Iris pigment epithelial cell (primary cell): ENCODE measurements at places on chromosomes 11 and 22.

DNA sequence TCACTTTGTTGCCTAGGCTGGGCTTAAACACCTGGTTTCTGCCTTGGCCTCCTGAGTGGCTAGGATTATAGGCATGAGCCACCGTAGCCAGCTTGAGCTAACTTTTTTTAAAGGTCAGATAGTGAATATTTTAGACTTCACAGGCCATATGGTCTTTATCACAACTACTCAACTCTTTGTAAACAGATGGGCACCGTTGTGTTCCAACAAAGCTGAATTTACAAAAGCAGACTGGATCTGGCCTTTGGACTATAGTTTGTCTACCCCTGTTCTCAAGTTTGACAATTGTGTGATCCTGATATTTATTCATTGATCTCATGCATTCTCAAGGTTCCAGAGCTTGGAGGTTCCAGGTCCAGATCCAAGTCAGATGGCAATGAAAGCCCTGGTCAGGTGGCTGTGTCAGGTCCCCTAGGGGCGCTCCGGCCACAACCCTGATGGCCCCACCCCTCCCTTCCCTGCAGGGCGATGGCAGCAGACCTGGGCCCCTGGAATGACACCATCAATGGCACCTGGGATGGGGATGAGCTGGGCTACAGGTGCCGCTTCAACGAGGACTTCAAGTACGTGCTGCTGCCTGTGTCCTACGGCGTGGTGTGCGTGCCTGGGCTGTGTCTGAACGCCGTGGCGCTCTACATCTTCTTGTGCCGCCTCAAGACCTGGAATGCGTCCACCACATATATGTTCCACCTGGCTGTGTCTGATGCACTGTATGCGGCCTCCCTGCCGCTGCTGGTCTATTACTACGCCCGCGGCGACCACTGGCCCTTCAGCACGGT, 15.8 kb downstream of the P2RY2 start:
- DNase-seq, result no peak

GRCh38 chr11:10695833-10696232, 2.3 kb upstream of the IRAG1 start:
- no peak for DNase-seq

- no peak for DNase-seq
These were observed 13.7 kb downstream of the PDHX start for GRCh38 chr11:34929794-34930763.

DNA sequence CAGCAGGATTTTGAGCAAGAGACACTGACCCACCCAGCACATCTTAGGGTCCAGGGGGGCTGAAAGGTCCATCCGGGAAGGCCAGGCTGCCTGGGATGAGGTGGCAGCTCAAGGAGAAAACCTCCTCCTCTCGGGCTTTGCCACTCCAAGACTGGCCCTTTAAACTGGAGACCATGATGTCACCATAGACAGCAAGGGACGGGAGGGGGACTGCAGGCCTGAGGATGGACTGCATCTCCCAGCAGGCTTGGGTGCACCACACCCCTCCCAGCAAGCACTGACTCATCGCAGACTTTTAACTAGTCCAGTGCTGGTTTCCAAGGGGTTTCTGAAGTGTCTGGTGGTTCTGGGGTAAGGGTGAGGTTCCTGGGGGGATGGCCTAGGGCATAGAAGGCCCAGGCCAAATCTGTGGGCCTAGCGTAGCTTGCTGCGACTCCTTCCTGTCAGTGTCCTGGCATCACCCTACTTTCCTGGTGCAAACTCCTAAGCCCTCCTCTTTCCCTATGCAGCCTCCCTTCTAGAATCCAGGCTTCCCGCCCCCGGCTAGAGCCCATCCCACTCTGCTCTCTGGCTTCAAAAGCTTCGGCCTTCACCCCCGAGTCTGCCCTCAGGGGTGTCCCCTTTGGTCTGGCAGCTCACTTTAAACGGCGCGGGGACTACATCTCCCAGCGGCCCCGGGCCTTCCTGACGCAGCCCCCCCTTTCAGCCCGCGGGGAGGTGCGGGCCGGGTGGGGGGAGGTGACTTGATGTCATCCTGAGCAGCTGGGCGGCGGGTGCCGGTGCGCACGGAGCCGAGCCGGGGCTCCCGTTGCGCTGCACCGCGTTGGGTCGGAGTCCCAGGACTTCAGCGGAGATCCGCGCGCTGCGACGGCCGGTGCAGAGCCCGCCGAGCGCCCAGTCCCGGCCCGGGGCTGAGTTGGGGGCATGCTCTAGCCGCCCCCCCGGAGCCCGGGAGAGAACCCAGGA, at the start of gene PPP2R5B:
Gene PPP2R5B, plus strand, starts transcription at position 746 of the 966 bp plus-strand sequence. CDS start 1,046 bp downstream, outside the sequence.
- DNase-seq, result peak; percentile 95

DNA sequence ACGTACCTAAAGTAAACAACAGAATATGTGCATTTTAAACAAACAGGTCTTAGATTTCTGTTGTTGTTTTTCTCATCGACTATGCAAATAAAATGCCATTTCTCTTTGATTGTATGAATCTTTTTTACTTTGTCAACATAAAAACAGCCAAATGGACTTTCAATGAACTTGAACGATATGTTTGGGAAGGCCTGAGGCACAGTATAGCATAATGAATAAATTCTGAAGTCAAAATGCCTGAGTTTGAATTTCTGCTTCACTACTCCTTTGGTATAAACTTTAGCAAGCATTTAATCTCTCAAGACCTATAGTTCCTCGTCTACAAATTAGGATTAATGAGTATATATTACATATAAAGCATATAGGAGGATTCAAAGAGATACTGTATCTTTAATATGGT, 1369.9 kb upstream of the TENM4 start:
- DNase-seq, result no peak

DNA sequence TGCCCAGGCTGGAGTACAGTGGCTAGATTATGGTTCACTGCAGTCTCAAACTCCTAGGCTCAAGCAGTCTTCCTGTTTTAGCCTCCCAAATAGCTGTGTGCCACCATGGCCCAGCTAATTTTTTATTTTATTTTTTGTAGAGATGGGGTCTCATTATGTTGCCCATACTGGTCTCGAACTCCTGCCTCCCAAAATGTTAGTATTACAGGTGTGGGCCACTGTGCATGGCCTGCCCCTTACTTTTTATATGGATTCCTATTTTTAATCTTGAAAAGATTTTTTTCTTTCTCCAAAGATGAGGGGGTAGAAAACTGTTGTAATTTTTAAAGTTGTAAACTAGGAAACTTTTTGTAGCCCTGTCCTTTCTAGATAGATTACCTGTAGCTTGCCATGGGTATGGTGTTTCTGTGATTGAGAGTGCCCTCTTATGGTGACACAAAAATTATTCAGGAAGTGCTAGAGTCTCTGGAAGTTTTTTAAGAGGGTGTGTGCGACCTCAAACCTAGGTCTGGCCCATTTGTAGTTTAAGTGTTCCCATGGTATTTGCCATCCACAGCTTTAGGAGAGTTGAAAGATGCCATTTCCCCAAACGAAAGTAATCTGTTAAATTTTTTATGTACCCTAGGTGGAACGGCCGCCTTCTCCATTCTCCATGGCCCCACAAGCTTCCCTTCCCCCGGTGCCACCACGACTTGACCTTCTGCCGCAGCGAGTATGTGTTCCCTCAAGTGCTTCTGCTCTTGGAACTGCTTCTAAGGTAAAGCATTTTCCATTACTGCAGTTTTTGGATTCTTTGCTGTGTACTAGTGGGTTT, 32.4 kb downstream of the MCAM start:
- DNase-seq, result peak; percentile 37

DNA sequence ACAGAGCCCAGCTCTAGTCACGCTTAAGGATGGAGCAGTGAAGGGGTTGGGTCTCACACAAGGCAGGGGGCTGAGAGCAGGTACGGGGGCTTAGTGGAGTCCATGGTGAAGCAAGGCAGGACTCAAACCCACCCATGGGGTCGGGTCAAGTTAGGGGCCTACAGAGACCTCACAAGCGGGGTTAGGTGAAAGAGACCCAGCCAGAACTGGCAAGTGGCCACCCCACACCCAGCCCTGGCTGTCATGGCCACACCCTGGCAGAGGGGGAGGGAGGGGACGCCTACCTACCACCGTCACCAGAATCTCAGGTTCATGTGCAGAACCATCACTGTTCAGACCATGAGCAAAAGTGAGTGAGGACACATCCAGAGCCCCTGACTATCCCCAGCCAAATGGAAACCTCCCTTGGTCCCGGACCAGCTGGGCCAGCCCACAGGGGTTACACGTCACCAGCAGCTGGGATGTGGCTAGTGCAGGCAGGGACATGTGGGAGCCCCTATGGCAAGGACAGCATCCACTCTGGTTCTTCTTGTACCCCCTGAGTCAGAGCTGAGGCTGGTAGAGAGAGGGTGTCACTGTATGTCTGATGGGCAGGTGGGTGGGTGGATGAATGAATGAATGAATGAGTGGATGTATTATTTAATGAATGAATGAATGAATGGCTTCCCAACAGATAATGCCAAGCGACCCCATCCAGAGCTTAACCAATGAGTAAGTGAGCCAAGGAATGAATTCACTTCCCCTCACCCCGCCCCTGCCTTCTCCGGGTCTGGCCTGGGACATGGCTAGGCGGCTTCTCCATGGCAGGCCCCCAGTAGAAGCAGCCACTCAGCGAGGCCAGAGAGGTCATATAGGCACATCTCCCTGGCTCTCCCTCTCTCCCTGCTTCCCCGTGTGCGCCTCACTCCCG, 681.6 kb downstream of the TBC1D22A start:
- DNase-seq, result no peak

- no peak for DNase-seq
These were observed 54.1 kb downstream of the LIF start for GRCh38 chr22:30192427-30192826.

- no peak for DNase-seq
These were observed 33.8 kb downstream of the TECTA start for GRCh38 chr11:121134741-121135312.

GRCh38 chr11:121777056-121777455, 324.3 kb upstream of the SORL1-AS1 start:
- no peak for DNase-seq

DNA sequence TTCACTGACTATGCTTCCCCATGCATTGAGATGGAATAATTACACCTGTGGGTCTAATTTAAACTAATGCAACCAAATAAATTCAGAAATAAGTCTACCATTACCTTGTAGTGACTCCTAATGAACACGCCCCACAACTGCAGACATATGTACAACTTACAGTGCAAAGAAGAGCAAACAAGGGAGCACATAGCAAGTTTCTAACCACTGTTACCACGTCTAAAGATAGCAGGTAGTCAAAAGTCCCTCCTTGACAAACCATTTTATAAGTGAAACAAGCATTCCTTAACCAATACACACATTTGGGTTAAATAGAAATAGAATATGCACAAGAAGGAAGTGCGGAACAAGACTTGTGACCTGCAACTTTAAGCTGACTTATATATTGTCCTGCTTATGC, 20.6 kb downstream of the PHF21A start:
- DNase-seq, result no peak

DNA sequence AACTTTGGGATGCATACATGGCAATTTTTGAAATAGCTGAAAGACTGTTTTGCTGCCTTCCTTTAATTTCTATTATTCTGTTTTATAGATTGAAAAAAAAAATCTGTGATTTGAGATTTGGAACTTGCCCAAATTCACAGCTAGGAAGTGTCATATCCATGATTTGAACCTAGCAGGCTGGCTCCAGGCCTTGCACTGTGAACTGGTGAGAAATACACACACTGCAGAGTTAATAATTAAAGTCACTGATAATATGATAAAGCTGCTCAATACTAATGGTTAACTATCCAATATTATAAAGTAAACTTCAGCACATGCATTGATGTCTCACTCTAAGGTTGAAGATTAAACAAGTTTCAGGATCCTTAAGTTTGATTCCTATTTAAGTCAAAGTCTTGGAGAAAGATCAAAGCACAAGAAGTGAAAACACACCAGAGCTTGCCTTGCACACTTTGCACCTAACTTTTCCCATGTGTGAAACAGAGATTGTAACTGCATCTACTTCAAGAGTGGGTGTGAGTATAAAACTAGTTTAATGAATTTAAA, 150.6 kb upstream of the CCDC179 start:
- DNase-seq, result no peak

- DNase-seq, result no peak
These were observed 3.6 kb downstream of the ALDH3B1 start for GRCh38 chr11:68013611-68014156.

GRCh38 chr11:96508861-96509260, 119.0 kb downstream of the JRKL start:
- DNase-seq, result no peak

GRCh38 chr11:83151274-83151977, 5.5 kb upstream of the PCF11 start:
- DNase-seq, result no peak

GRCh38 chr11:98734686-98735085, 286.1 kb upstream of the CNTN5 start:
- DNase-seq, result no peak

DNA sequence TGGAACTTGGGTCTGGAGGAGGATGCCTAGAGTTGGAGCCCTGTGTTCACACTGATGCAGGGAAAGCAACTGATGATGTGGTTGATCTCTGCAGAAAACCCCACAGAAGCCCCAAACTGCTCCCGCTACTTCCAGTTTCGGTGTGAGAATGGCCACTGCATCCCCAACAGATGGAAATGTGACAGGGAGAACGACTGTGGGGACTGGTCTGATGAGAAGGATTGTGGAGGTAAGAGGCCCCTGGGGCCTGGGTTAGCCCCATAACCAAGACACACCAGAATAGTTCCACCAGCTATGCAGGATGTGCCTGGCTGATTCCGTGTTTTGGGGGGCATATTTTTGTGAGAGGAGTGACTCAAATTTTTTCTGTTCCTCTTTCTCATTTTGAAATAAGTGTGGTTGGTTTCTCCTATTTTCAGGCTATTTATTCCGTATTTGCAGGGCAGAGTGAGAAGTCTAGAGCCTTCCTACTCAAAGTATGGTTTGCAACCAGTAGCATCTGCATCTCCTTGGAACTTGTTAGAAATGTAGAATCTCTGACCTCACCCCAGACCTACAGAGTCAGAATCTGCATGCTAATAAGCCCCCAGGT, 137.3 kb upstream of the SORL1-AS1 start:
- DNase-seq, result no peak

GRCh38 chr11:77090046-77090372, 12.6 kb upstream of the OMP start:
- DNase-seq, result no peak

DNA sequence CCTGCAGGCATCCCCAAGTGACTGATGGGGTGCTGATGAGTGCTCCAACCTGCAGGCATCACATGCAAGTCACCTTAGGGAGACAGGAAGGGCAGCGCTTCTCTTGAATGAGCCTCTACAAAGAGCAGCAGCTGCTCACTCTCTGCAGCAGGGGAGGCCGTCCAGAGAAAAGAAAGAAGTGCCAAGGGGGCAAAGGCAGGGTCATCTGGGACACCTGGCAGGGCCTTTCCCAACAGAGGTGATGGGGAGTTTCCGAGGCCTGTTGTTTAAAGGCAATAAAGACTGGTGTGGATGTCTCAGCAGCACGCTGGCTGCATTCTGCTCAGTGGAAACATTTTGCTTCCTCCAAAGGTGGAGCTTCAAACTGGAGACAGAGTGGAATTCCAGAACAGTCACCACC, 113.7 kb downstream of the ETS1 start:
- no peak for DNase-seq
